ENCODE measurements at places on chromosomes 6 and 20.
A peak's percentile ranks its signal among the peaks of the same experiment; 100 is the strongest.

DNA sequence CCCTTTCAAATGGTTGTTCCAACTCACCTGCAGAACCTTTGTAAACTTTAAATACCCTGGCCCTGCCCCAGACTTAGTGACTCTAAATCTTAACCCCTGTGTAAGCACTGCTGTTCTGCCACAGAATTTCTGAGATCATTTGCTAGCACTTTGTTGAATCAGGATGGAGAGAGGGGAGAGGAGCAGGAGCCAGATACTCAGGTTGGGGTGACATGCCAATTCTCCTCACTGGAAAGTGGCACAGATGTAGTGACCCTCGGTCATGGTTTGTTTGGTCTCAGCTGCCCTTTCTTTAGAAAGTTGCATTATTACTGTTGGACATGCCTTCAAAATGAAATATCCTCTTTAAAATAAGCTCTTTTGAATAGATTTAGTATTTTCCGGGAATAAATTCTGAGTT lies 168.0 kb downstream of the ZFAND3 start:
- peaks cover 76% of the 10 kb centered on the region for H3K4me1 ChIP-seq
- no peak overlapping the region for H3K4me3 ChIP-seq
- H3K27me3 ChIP-seq = no peaks in the 10 kb centered on the region
- H3K36me3 ChIP-seq = no peaks in the 10 kb centered on the region

GRCh38 chr20:64113444-64113775 lies 6.0 kb upstream of the NPBWR2 start:
- peak; percentile 47 for DNase-seq
- no peak overlapping the region for H3K4me3 ChIP-seq
- H3K27me3 ChIP-seq = no peaks in the 10 kb centered on the region
- H3K4me1 ChIP-seq = no peaks in the 10 kb centered on the region
- no peak overlapping the region for H3K27ac ChIP-seq
- H3K36me3 ChIP-seq = no peaks in the 10 kb centered on the region

- no peak overlapping the region for H3K27ac ChIP-seq
- H3K4me3 ChIP-seq = no peak overlapping the region
- no peaks in the 10 kb centered on the region for H3K27me3 ChIP-seq
- DNase-seq = no peak
- H3K36me3 ChIP-seq = no peaks in the 10 kb centered on the region
- H3K4me1 ChIP-seq = no peaks in the 10 kb centered on the region
Measured at GRCh38 chr6:16472349-16473069, 234.1 kb downstream of the GMPR start.

DNA sequence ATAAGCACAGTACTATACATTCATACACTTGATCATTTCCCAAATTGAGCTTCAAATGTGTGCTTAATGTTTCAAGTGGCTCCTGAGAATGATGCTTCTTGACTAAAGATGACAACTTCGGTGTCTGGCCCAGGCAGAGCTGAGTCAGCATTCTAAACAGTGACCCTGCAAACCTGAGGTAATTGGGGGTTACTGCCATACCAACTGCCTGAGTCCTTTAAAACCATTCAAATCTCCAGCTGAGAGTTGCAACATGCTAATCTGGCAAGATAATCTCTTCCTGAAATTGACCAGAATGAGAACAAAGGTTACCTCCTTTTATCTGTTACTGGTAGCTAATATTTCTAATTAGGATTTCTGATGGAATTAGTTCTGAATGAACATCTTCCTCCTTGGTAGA lies 8.2 kb downstream of the BACH2 start:
- DNase-seq = no peak
- H3K36me3 ChIP-seq = no peaks in the 10 kb centered on the region
- H3K27me3 ChIP-seq = no peaks in the 10 kb centered on the region

GRCh38 chr6:138691595-138692057 lies 81.9 kb upstream of the CCDC28A start:
- no peaks in the 10 kb centered on the region for H3K27me3 ChIP-seq
- peak overlapping the region; percentile 73 for H3K4me3 ChIP-seq
- no peaks in the 10 kb centered on the region for H3K36me3 ChIP-seq
- DNase-seq = no peak
- no peak overlapping the region for H3K27ac ChIP-seq

DNA sequence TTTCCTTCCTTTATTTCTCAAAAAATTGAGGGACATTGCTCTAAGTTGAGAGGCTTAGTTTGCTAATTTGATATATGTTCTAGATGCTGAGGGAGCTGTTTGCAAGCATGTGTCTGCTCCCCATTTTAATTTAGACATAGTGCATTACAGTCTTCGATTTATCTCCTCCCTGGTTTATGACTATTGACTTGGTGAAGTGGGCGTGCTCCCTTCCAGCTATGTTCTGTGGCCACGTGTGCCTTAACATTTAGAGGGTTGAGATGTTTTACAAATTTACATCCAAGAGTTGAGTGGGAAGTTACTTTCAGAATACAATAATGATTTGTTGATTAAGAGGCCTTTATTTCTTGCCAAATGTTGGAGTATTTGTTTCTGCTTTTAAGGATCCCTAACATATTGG lies 48.2 kb downstream of the KLHL32 start:
- no peaks in the 10 kb centered on the region for H3K36me3 ChIP-seq
- H3K4me1 ChIP-seq = no peaks in the 10 kb centered on the region
- no peaks in the 10 kb centered on the region for H3K27me3 ChIP-seq
- no peak overlapping the region for H3K27ac ChIP-seq
- no peak overlapping the region for H3K4me3 ChIP-seq

DNA sequence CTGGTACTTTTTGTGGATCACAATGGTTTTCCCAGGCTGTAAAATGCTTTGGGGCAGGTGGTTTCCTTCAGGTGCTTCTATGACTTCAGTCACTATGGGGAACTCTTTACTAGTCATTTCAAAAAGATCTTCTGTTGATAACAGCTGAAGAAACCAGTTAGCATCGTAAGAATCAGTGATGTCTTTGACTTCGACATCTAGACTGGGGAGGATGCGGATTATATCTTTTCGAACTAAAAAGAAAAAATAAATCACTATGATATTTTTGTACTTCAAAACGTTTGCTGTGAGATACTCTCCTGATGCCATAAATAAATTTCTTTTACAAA lies 87.2 kb downstream of the THEMIS start:
- H3K27me3 ChIP-seq = no peaks in the 10 kb centered on the region
- no peak for DNase-seq
- H3K4me3 ChIP-seq = no peak overlapping the region
- H3K27ac ChIP-seq = no peak overlapping the region
- H3K4me1 ChIP-seq = no peaks in the 10 kb centered on the region

- H3K36me3 ChIP-seq = peaks cover 44% of the 10 kb centered on the region
- H3K27ac ChIP-seq = peak overlapping the region; percentile 80
- no peak overlapping the region for H3K4me3 ChIP-seq
- DNase-seq = no peak
Measured at GRCh38 chr6:33738879-33739278, 7.8 kb downstream of the IP6K3 start.

DNA sequence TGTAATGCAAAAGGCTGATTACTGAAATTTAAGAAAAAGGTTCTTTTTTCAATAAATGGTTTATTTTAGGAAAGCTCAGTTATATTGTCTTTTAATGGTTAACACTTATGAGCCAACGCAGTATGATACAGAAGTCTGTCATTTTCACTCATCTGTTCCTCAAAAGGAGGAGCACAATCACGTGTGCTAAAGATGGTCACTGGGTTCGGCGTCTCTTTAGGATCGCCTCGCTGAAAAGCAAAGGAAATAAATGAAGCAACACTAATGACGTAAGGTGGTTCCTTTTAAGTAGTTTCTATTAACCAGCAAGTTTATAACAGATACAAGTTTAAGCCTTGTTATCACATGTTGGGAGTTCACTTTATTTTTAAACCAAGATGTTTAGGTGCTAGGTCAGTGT lies 125.7 kb downstream of the MAP3K4 start:
- H3K4me3 ChIP-seq = no peak overlapping the region
- no peaks in the 10 kb centered on the region for H3K4me1 ChIP-seq
- H3K36me3 ChIP-seq = peaks cover 62% of the 10 kb centered on the region
- DNase-seq = no peak
- H3K27ac ChIP-seq = no peak overlapping the region
- no peaks in the 10 kb centered on the region for H3K27me3 ChIP-seq

DNA sequence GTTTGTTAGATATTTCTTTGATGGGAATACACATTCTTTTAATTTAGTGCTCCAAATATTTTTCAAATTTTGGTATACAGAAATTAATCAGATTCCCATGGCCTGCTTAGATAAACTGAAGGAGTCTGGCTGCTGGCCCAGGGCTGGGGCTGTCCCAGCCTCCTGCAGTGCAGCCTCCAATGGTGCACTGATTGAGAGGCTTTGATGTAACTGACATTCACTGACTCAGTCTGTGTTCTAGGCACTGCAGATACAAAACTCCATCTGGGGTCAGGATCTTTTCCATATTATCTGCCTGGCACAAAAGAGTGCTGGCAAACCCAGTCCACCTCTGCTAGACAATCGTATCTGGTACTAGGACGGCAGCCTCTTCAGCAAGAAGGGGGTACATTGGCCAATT lies 64.8 kb downstream of the GRIK2 start:
- H3K4me1 ChIP-seq = no peaks in the 10 kb centered on the region
- no peaks in the 10 kb centered on the region for H3K36me3 ChIP-seq
- H3K27me3 ChIP-seq = no peaks in the 10 kb centered on the region

DNA sequence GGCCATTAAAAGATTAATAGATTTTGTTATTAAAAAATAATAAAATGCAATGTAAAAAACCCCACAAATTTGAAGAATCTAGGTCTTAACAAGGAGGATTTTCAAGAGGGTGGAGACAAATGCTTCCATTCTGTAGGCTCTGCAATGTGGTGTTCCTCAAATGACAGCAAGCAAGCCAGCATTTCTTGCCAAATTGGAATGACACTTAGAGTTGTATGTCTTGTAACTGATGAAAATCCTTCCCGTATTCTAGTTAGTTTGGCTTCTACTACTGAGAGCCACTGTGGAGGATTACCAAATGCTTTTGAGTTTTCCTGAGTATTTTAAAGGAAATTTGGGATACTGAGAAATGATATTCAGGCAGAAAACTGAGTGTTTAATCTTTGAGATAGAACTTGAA lies 1225.5 kb upstream of the CITED2 start:
- H3K4me1 ChIP-seq = no peaks in the 10 kb centered on the region
- DNase-seq = no peak
